Inflammatory macrophage (primary cell): ENCODE measurements at places on chromosomes 5 and 9.
A peak's percentile ranks its signal among the peaks of the same experiment; 100 is the strongest.

DNA sequence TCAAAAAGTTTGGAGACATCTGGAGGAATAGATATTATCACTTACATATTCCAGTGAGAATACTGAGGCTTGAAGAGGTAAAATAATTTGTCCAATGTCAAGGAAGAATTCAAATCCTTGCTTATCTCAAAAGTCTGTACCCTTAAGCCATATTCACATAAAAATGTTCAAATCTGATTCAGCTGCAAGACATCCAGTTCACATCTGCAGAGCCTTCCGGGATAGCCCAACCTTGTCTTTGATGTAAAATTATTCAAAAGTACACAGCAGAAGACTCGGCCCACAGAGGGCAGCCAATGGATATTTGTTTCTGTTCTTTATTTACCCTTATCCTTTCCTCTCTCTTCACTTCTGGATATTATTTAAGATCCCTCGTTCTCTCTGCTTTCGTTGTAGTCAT, 1183.8 kb upstream of the WWC1 start:
- no peak for DNase-seq

GRCh38 chr5:179323026-179323870, 22.0 kb downstream of the ADAMTS2 start:
- no peak for DNase-seq

GRCh38 chr5:172521338-172521932, 67.1 kb upstream of the SH3PXD2B start:
- no peak for DNase-seq

DNA sequence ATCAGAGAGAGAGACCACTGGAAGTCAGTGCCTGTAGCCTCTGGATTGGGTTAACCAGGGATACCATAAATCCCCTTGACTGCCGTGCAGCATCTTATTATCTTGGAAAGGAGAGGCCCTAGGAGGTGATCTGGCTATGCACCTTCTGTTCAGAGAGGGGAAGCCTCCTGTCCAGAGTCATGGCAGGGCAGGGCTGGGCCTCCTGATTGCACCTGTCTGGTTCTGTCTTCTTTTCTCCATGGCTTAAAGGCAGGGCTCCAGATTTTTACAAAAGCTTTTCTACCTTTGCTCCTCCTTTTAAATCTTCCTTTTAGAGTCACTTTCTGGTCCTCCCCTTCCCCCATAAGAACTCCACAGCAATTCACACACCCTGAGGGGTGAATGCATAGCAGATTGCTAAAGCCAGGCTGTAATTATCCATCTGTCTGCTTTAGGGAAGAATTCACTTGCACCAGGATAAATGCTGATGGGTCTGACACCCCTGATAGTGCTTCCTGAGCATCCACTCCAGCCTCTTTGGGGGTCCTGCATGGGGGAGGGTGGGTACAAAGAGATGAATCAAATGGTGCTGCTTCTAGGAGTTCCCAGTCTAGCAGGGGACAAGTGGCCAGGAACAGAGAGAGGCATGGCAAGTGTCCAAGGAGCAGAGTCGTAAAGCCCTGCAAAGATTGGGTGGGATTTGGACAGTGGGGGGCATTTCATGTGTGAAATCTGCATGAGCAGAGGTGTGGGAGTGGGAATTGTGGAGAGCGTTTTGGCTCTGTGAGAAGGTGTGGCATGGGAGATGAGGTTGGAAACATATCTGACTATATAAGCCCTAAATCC, 141.3 kb upstream of the ALDH1B1 start:
- no peak for DNase-seq

DNA sequence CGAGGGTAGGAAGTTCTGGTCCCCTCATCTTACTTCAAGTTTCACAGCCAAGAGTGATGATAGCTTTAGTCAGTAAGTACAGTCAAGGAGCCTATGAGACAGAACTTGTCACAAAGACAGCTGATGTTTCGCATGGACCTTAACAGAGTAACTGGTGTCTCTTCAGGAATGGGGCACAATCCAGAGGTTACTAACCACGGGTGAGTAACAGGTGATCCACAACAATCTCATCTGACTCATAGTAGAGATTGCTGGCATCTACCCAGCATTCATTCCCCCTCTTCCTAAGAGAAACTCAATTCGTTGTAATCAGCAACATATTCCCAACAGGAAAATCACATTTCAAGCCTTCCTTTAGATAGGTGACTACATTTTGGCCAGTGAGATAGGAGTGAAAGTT, 126.7 kb downstream of the SNX18 start:
- no peak for DNase-seq

DNA sequence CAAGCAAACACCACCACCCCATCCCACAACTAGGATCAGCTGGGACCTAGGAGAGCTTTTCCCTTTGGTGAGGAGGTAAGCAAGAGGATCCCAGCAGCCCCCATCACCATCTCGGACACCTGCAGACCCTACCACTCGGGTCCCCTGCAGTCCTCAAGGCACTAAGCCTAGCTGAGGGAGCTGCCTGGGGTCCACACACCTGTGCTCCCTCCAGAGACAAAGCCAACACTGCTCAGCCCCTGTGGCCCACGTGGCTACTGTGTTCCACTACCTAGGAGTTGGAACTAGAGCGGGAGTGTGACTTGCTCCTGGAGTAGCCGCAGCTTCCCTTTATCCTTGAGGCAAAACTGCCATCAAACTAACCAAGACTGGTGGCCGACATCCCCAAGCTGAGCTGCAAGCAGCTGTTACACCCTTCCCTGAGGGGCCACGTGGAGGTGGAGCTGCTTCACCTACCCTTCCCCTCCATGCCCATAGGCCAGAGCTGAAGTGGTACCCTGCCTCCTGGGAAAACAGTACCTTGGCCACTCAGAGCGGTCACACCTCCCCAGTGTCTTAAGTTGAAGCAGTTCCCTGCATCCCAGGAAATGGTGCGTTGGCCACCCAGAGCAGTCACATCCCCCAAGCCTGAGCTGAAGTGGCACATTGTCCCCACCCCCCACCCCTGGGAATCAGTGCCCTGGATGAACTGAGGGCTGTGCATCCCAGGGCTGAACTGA, 205.5 kb downstream of the CACNA1B start:
- no peak for DNase-seq

DNA sequence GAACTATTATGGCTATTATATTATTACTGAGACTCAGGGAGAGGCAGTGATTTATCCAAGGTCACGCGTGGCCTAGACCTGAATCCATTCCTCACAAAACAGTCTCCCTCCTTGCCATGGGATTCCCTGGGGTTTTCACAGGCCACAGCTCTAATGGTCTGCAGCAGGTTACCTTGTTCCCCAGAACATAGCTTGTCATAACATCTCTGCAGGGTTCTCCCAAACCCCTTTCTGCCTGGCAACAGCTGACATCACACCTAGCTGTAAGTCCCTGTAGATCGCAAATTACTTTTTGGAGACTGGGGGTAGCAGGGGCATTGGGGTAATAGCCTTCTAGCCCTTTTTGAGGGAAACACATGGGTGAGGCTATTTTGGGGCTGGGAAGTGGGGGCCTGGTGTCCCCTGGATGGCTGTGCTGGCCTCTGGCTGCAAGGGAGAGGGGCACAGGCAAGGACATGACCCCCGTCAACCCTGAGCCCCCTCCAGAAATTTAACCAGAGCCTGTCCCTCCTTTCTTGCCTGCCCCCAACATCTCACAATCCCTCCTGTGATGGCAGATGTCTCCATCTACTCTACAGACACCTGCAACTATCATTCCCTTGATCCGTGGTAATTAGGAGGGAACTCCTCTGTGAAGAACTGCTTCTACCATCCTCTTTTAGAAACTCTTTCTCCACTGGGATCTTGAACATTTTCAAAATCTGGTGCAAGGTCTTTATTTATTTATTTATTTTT, 1.3 kb downstream of the CD74 start:
- DNase-seq = peak; percentile 86

DNA sequence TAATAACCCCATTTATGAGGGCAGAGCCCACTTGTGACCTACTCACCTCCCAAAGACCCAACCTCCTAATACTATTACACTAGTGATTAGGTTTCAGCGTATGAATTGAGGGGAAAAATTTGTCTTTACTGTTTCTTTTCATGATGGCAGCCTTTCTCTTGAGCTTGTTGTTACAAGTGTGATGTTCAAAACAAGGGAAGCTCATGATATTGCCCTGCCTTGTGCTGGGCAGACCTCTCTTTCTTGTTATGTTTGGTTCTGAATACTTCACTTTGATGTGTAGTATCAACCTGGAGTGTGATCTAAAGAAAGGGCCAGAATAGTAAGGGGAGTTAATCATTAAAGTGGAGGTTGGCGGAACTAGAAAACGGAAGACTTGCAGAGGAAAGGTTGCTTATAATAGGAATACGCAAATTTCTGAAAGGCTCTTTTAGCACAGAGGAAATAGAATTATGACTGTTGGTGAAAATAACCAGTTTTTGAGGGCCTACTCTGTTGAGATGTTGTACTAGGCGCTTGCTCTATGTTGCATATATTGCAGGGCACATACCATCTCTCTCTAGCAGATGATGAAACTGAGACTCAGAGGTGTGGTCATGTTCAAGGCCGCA, 68.2 kb downstream of the MELK start:
- no peak for DNase-seq

GRCh38 chr5:38362713-38363112, 104.4 kb downstream of the EGFLAM start:
- no peak for DNase-seq

DNA sequence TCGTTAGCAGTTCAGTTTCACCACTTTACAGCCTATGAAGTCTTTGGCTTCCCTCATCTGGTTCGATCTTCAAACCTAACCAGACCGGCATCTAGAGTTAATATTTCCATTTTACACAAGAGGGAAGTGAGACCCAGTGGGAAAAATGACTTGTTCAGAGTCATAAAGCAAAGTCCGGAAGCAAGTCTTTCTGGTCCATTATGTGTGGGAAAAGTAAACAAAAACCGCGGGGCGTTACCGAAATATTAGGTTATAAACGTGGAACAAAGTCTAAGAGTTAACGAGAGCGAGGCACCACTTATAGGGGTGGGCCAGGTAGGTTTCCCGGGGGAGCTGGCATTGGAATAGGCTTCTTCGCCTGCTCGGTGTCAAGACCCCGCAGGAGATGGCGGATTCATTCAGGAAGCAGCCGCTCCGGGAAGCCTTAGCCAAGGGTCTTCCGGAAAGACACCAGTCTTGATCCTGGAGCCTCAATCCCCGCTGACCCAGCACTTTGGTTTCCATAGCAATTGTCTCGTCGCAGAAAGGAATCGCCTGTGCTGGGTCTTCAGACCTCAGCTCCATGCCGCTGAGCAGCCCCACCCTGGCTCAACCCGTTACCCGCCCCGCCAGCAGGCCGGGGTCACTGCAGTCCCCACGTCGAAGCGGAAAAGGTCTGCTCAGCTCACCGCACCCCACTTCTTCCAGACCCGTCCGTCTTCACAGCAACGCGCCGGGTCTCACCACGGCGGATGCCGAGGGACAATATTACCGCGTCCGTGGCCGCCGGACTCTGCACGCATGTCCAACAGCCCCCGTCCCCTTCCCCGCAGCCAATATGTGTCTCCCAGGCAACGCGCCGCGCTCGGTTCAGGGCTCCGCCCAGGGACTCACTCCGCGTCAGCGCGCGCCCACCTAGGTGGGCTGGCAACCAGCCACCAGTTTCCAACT, at the start of gene C5orf52:
TSS of gene C5orf52 (plus strand) at position 872 of the 930 bp plus-strand sequence. CDS start 82 bp downstream, outside the sequence.
- DNase-seq = no peak

GRCh38 chr5:172746725-172747124, 24.3 kb downstream of the DUSP1 start:
- no peak for DNase-seq

DNA sequence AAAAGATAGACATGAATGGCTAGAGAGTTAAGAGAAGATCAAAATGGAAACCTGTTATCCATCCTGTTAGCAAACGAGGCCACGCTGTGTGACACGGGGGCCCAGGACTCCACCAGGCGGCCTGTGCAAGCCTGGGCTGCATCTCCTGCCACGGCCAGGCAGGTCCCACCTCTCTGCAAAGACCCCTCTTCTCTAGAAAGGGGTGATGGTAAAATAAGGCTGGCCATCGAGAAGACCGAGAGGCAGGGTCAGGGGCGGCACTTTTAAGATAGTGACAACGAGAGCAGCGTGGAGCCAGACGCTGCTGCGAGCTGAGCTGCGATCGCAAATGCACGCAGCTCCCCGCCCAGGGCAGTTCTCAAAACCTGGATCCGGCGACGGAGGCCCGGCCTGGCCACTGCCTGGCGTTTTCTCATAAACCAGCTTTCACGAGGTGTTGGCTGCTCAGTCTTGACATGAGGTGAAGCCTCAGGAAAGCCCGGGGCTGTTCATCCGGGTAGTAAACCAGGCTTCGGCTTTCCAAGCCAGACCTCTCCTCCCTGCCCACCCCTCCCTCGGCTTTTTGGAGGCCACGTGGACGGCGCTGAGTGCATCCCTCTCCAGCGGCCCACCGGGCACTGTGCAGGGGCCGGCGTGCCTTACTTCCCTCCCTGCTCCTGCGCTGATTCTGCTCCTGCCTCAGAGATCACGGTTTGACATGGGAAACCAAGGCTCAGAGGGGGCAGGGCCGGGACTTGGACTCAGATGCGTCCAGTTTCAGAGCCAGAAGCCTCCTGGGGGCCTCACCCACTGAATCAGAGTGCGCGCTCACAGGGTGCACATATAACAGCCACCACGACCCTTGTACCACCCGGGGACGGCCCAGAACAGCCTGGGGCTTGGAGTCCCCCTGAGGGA, 151.6 kb upstream of the PHYKPL start:
- DNase-seq = no peak
